ENCODE measurements at places on chromosomes 11 and 22.

- DNase-seq, result no peak
Measured at GRCh38 chr11:47438721-47439120, 10.2 kb downstream of the RAPSN start.

DNA sequence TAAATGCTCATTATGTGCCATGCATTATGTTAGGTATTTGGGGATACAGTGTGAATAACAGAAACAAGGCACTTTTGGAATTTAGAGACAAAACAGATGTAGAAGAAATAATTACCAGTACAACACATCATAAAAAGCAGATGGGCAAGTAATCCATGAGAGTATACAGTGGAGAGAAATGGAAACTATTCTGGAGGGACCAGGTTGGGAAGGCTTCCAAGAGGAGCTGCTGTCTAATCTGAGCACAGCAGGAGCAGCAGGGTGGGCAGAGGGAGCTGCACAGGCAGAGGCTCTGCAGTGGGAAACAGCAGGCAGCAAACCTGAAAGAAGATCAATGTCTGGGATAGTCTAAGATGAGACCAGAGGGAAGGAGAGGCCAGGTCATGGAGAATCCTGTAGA, 268.7 kb upstream of the CCDC90B start:
- DNase-seq, result no peak

- no peak for DNase-seq
Measured at GRCh38 chr11:12099132-12099873, 11.1 kb upstream of the MICAL2 start.

GRCh38 chr11:35177370-35177769, 38.4 kb downstream of the CD44 start:
- DNase-seq, result no peak

- no peak for DNase-seq
Measured at GRCh38 chr11:119085437-119085847, 761 bp downstream of the HMBS start.

- DNase-seq, result no peak
Measured at GRCh38 chr11:12687740-12688139, 13.5 kb downstream of the TEAD1 start.

DNA sequence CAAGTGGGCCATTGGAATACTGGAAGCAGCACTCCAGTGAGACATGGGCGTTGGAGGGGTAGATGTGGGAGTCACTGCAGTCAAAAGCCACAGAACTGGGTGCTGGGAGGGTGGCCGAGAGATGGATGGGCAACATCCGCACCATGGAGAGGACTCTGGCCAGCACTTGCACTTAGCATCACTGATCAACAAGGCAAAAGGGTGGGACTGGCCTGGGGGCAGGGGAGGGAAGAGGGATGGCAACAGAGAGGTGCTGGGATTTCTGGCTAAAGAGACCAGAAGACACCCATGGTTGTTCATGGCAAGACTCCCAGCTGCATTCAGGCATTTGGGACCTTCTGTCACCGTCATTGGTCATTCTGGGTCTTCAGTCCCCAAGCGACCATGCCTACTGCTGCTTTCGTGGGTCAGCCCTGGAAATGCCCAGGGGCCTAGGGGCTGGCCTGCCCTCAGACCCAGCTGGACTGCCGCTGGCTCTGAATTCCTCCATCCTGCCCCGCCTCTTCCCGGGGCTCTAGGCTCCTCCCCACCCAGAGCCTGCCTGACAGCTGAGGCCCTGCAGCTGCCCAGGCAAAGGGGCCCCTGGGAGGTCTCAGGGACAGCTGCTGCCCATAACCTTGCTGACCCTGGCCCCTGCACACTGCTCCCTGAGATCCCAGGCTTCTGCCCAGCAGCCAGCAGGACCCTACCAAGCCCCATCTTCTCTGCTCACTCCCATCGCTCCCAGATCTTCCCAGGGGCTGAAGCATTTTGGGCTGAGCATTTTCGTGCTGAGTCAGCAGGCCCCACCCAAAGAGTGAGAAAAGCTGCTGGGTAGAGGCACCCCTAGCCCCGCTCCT, 13.0 kb upstream of the CDC42EP2 start:
- no peak for DNase-seq

DNA sequence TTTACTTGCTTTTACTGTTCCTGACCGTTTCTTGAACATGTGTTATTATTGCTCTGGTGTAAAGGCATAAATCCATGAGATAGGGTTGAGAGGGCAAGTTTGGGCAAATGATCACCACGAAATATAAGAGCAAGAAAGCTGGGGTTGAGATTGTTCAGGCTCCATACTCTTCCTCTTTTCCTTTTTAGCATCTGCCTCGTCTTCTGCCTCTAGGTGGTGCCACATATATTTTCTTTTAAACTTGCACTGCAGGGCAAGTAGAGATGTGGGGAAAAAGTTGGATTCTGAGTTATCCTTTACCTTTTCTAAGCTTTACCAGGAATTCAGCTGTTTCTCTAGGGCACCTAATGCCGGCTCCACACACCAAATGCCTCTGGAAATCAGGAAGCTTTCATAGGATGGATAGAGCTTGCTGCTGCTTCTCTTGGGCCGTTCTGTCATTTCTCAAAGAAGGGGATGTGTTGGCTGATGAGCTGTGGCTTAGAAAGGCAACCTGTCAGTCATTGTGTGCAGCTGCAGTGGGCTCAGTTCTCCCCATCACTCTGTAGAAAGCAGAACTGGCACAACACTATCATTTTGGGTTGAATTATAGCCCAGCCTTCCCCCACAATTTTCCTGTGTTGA, 98.2 kb downstream of the LDLRAD3 start:
- DNase-seq, result no peak

DNA sequence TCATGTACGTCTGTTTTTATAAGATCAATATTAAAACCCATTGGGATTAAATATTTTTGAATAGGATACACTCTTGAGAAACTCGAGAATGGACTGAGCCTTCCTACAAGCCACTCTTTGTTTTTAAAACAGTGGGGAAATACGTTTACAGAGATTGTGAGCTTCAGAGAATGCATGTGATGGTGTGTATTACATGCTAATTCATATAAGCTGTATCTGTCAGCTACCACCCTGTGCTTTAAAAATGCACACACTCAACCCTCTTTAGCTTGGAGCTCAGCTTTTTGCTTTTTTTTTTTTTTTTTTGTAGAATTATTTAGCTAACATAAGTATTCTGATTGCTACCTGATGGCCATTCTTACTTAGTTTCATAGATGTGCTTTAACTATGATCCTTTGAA, 46.3 kb upstream of the ASPHD2 start:
- DNase-seq, result no peak

- no peak for DNase-seq
Measured at GRCh38 chr11:96215826-96216225, 127.2 kb downstream of the MAML2 start.

DNA sequence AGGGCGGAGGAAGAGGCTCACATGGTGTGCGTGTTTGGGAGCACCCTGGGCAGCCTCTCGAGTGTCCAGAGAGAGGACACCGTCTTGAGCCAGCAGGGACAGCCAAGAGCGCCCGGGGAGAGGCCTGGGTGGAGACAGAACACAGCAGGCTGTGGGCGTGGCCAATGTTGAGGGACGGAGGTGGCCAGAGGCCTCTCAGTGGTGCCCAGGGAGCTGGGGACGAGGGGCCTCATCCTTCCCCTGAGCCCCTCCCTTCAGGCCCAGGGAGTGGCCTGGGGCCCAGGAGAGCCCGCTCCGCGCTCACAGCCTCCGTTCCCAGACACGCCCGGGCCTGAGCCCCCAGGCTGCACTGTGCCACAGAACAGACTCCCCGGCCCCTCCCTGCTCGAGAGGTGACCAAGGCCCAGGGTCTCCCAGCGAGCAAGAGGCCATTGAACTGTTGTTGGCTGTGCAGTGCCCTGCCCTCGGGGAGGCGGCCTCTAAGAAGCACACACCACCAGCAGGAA, 48.4 kb downstream of the CDKN1C start:
- no peak for DNase-seq

Data from kidney capillary endothelial cell (primary cell).